Activated CD4-positive, alpha-beta T cell treated with anti-CD3 and anti-CD28 coated beads, Interleukin-2, amount 10 ng/mL, durations not matched to agents 24 days and 14 days (primary cell): ENCODE measurements at places on chromosomes 16 and 17. TPM values are rescaled to one million over a fixed set of nuclear protein-coding genes. Genes with fewer than 3 reads are reported as not detected.

Gene GRAPL
- total RNA-seq = 4.8 and 6.4 TPM in 2 replicates

Gene JUP
- total RNA-seq = 0.14 and 0.24 TPM in 2 replicates

Gene LRRC46
- 0.33 and 0.44 TPM in 2 replicates for total RNA-seq

Gene ERCC4
- total RNA-seq = 14.5 and 18.4 TPM in 2 replicates

Gene CES4A
- total RNA-seq = 27.0 and 27.5 TPM in 2 replicates

DNA sequence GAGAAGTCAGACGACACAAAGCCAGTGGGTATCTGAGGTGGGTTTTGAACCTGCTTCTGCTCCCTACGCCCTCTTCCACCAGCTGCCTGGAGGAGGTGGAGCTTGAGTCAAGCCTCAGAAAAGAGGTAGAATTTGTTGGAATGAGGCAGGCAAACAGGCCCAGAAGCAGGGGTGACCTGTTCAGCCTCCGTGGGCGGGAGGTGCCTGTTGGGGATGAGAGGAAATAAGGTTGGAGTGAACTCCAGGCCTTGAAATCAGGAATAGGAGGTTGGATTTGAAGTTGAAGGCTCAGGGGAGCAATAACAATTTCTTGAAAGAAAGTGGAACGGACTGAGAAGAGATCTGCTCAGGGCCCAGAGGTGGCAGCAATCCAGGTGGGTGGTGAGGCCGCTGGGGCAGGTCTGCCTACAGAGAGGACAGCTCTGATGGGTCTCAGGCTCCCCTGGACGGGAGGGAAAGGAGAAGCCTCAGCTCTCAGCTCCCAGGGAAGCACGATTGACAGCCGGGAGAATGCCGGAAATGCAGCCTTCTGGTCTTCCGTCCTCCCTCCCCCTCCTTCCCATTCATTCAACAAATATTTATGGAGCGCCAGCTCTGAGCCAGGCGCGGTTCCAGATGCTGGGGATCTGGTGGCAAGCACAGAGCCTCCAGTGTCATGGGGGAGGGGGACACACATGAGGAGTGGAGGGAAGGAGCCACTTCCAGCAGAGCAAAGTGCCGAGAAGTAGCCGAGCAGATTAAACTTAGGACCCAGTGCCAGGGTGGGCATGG lies 61.9 kb upstream of the CIBAR2 start:
- H3K4me3 ChIP-seq = no peak overlapping the region
- H3K27ac ChIP-seq = no peak overlapping the region
- H3K36me3 ChIP-seq = no peaks in the 10 kb centered on the region
- no peaks in the 10 kb centered on the region for H3K4me1 ChIP-seq

DNA sequence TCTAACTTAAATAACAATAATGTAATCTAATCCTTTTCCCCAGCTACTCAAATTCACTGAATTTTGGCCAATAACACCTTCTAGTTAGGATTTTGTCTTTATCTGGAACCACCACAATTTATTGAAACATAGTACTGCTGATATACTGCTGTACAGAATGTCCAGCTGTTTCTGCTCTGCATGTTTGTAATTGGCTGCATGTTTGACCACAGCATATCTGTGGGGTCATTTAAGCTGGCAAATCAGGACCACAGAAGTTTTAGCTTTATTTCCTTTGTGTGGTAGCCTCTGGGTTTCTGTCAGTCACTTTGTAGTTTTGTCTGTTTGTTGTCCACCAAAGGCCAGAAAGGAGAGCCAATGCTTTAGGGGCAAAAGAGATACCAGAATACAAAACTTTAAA lies 22.2 kb upstream of the RAB11FIP4 start:
- H3K4me3 ChIP-seq = no peak overlapping the region
- peaks cover 12% of the 10 kb centered on the region for H3K4me1 ChIP-seq
- DNase-seq = no peak
- H3K36me3 ChIP-seq = peaks cover 3% of the 10 kb centered on the region
- H3K27ac ChIP-seq = no peak overlapping the region
- H3K27me3 ChIP-seq = no peaks in the 10 kb centered on the region

GRCh38 chr16:90023078-90023447 lies 3.8 kb upstream of the DBNDD1 start:
- H3K4me1 ChIP-seq = peaks cover 22% of the 10 kb centered on the region
- DNase-seq = no peak

DNA sequence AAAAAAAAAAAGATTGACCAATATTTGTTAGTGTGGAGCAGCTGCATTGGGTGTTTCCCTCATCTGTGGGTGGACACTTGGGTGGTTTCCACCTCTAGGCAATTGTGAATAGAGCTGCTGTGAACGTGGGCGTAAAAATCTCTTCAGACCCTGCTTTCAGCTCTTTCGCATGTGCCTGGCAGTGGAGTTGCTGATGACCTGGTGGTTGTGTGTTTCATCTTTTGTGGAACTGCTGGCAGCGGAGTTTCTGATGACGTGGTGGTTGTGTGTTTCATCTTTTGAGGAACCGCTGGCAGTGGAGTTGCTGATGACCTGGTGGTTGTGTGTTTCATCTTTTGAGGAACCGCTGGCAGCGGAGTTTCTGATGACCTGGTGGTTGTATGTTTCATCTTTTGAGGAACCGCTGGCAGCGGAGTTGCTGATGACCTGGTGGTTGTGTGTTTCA lies 21.4 kb downstream of the ZC3H18 start:
- no peaks in the 10 kb centered on the region for H3K27me3 ChIP-seq
- peak overlapping the region; percentile 72 for H3K27ac ChIP-seq
- no peak overlapping the region for H3K4me3 ChIP-seq
- DNase-seq = no peak
- H3K4me1 ChIP-seq = peaks cover 32% of the 10 kb centered on the region
- peaks cover 59% of the 10 kb centered on the region for H3K36me3 ChIP-seq

DNA sequence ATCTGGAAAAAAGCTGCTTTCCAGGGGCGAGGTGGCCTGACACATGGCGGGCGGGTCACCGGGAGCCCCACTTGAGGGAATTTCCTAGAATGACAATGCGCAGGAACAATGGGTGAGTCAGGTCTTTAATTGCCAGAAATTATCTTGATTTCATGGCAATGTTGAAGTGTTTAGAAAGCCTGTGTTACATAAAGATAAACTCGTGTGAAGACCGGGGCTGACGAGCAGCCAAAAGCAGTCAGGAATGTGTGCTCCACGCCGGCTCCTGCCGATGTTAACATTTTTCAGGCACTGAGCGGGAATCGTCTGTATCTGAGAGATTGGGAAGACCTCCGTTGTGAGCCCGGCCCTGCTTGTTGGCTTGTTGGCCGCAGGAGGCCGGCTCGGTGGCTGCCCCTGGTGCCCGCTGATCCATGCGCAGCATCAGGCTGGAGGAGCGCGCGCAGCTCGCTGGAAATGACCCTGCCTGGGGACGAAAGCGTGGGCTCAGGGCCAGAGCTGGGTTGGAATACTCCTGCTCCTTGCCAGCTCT lies 353.1 kb downstream of the FOXL1 start:
- H3K4me1 ChIP-seq = peaks cover 2% of the 10 kb centered on the region
- H3K27me3 ChIP-seq = peaks cover 42% of the 10 kb centered on the region
- no peak for DNase-seq
- no peaks in the 10 kb centered on the region for H3K36me3 ChIP-seq
- H3K4me3 ChIP-seq = no peak overlapping the region

DNA sequence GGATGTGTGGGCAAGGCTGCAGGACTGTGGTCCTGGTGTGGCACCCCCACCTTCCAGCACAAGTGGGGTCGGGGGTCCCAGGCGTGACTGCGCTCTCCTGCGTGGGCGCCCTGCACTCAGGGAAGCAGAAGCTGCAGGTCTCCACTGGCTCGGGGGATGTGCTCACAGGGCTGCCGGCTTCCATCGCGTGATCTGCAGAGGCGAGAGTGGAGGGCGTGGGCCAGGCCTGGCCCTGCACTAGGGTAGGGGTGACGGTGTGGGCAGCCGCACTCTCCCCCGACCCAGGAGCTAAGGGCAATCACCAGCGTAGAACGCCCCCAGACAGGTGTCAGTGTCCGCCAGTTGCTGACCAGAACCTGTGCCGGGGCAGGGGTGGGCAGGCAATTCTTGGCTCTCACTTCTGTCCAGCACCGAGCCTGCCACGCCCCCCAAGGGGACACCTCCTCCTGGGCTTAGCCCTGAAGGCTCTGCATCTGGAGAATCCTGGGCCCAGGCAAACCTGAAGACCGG lies 32.3 kb downstream of the TNFRSF13B start:
- no peak for DNase-seq
- no peaks in the 10 kb centered on the region for H3K36me3 ChIP-seq
- H3K27ac ChIP-seq = no peak overlapping the region

- H3K27ac ChIP-seq = peak overlapping the region; percentile 88
- peaks cover 3% of the 10 kb centered on the region for H3K27me3 ChIP-seq
- DNase-seq = peak; percentile 92
- peaks cover 23% of the 10 kb centered on the region for H3K36me3 ChIP-seq
Measured at GRCh38 chr17:75036643-75037268, 10.0 kb downstream of the ATP5PD start.

DNA sequence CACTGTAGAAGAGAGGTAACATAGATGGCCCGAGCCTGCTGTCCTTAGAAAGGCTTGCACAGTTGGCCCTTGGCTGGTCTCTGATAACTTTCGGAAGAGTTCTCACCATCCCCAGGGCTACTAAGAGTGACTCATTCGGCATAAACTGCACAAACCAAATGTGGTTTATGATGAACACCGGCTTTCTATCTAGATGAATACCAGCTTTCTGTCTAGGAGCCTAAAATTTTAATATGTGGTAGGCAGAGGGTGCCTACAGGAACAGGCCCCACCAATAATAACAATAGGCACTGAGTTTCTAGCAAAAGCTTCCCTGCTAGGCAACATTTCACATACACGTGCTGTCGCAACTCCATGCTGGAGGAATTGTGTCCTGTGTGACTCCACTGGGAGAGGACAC lies 15.4 kb downstream of the CNOT1 start:
- no peak for DNase-seq
- H3K4me1 ChIP-seq = peaks cover 8% of the 10 kb centered on the region
- no peak overlapping the region for H3K4me3 ChIP-seq
- H3K36me3 ChIP-seq = peaks cover 32% of the 10 kb centered on the region

DNA sequence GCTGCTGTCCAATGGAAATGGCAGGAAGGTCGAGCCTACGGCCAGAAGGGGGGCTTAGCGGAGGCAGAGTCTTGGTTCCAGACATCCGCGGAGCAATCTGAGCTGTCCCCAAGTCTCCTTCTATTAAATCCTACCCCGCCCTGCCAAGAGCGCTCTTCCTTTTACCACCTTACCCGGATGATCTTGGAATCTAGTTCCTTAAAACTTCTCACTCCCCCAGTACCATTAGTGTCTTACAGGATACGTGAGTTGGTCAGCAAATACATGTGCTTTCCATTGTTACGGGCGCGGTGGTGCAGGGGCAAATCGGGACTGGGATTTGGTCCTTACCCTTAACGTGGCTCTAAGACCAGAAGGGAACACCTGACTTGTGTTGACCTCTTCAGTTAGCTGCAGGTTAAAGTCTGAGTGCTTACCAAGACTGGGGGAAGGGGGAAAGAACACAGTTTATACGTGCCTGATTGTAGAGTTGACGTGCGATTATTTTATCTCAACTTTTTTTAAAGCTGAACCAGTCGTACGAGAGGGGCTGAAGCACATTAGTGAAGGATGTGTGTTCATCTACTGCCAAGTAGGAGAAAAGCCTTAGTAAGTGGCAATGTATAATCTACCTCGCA lies 495 bp downstream of the TXNDC17 start:
- no peaks in the 10 kb centered on the region for H3K27me3 ChIP-seq
- peak overlapping the region; percentile 93 for H3K4me3 ChIP-seq
- peak; percentile 75 for DNase-seq
- H3K4me1 ChIP-seq = peaks cover 62% of the 10 kb centered on the region
- H3K36me3 ChIP-seq = peaks cover 31% of the 10 kb centered on the region
- H3K27ac ChIP-seq = peak overlapping the region; percentile 100

DNA sequence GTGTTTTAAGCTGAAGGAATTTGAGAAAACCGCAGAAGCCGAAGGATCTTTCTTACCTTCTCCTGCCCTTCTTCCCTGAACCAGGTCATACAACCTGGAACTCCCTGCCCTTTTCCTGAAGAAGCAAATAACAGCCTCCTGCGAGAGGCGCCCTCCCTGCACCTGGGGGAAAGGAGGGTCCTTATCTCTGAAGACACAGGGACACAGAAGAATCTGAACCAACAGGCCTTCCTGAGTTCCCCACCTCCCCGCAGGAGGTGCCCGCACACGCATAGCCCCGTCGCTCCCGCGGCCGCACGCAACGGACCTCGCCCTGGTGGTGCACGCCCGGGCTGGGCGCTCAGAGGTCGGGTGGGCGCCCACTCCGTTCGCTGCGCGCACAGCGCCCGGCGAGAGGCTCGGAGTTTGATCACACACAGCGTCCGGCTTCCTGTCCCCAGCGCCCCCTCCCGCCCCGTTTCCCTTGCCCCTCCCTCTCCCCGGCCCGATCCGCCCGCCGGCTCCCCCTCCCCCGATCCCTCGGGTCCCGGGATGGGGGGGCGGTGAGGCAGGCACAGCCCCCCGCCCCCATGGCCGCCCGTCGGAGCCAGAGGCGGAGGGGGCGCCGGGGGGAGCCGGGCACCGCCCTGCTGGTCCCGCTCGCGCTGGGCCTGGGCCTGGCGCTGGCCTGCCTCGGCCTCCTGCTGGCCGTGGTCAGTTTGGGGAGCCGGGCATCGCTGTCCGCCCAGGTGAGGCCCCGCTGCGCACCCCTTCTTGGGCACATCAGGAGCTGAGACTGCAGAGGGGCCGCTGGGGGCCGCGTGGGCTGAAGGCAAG lies at the start of gene TNFSF12:
TSS of gene TNFSF12 (plus strand) at position 474 of the 816 bp plus-strand sequence. CDS start at position 570, 96 bp downstream.
- H3K27ac ChIP-seq = peak within 1 kb of the TSS; percentile 83
- H3K4me1 ChIP-seq = peaks cover 50% of the 10 kb centered on the region
- DNase-seq = peak; percentile 89
- peak within 1 kb of the TSS; percentile 83 for H3K4me3 ChIP-seq

GRCh38 chr17:18368946-18369345 lies 5.6 kb upstream of the SHMT1 start:
- no peak overlapping the region for H3K27ac ChIP-seq
- peaks cover 2% of the 10 kb centered on the region for H3K4me1 ChIP-seq
- no peak for DNase-seq
- H3K36me3 ChIP-seq = no peaks in the 10 kb centered on the region
- no peak overlapping the region for H3K4me3 ChIP-seq

- H3K27me3 ChIP-seq = peaks cover 4% of the 10 kb centered on the region
- H3K36me3 ChIP-seq = no peaks in the 10 kb centered on the region
- peaks cover 14% of the 10 kb centered on the region for H3K4me1 ChIP-seq
- H3K4me3 ChIP-seq = peak within 1 kb of the TSS; percentile 81
- H3K27ac ChIP-seq = peak within 1 kb of the TSS; percentile 49
Measured at GRCh38 chr16:58499615-58500351, at the start of gene NDRG4. TSS of gene NDRG4 (plus strand) at chr16:58500143. CDS start at chr16:58500249, 106 bp downstream.

- H3K27me3 ChIP-seq = no peaks in the 10 kb centered on the region
- peaks cover 8% of the 10 kb centered on the region for H3K36me3 ChIP-seq
- no peak for DNase-seq
- H3K4me3 ChIP-seq = no peak overlapping the region
Measured at GRCh38 chr16:23902034-23902747, 66.4 kb downstream of the PRKCB start.

GRCh38 chr16:10181196-10182162 lies 749 bp downstream of the GRIN2A start:
- H3K27me3 ChIP-seq = peaks cover 38% of the 10 kb centered on the region
- peaks cover 5% of the 10 kb centered on the region for H3K4me1 ChIP-seq
- H3K27ac ChIP-seq = no peak overlapping the region
- H3K4me3 ChIP-seq = peak overlapping the region; percentile 42
